ENCODE measurements at places on chromosomes 12 and 14.
A peak's percentile ranks its signal among the peaks of the same experiment; 100 is the strongest.

DNA sequence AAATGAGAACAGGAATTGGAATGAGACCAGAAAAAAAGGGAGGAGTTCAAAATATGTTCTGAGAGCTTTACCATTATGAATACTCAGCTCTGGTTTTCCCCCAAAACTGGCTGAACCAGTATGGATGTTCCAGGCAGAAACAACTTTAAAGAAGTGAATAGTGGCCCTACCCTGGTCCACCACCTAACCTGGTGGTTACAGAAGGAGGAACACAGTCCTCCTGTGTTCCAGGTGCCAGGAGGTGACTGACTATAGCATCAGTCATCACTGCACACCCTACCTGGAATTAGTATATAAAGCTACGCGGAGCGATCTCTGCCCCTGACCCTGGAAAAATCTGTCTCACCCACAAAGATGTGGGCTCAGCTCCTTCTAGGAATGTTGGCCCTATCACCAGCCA lies at the start of gene A2ML1:
A2ML1 (plus strand) TSS at position 324 of the 400 bp plus-strand sequence; CDS start at position 355, 31 bp downstream.
- no peak within 1 kb of the TSS for H3K4me3 ChIP-seq
- DNase-seq = no peak
- H3K36me3 ChIP-seq = no peaks in the 10 kb centered on the region
- H3K27me3 ChIP-seq = no peaks in the 10 kb centered on the region
- no peaks in the 10 kb centered on the region for H3K4me1 ChIP-seq

DNA sequence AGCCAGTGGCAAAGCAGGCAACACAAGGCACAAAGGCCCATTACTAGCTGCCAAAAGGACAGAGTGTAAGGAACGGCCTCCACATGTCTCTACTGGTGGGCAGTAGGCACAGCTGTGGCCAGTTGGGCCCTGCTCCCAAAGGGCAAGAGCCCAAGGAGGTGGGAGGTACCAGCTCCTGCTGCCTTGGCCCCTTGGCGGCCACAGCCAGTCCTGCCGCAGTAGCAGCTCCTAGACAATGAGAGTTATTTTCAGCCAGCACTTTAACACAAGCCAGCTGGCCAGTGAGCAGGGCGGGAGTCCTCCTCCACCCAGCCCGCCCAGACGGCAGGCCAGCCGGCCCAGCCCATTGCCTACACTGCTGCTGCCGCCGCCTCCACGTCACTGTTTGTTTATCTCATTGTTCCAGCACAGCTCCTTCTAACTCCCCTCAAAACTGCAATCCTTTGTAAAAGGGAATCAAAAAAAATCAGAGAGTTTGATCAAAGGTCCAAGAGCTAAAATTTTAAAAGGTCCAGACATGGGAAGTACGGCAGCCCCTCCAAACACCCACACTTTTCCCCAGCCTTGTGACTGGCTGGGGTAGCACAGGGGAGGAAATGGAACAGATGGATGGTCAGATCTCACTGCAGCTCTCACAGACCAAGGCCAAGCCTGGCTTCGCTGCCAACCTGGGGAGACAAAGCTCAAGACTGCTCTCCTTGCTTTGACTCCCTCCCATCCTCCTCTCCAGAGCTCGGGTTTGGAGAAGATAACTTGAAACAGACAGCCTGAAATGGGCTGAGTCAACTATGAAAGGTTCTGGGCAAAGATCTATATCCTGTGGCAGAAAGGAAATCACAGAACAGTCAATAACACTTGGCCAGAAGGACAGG lies 33.5 kb downstream of the FMNL3 start:
- peak overlapping the region; percentile 39 for H3K4me3 ChIP-seq
- peak overlapping the region; percentile 97 for H3K27ac ChIP-seq
- H3K36me3 ChIP-seq = no peaks in the 10 kb centered on the region
- H3K27me3 ChIP-seq = no peaks in the 10 kb centered on the region

GRCh38 chr12:65765436-65765813 lies 58.9 kb upstream of the HMGA2 start:
- no peak overlapping the region for H3K27ac ChIP-seq
- peaks cover 13% of the 10 kb centered on the region for H3K4me1 ChIP-seq
- H3K36me3 ChIP-seq = no peaks in the 10 kb centered on the region
- H3K4me3 ChIP-seq = no peak overlapping the region

GRCh38 chr12:29288031-29288430 lies 92.9 kb downstream of the ERGIC2 start:
- H3K4me3 ChIP-seq = no peak overlapping the region
- peaks cover 22% of the 10 kb centered on the region for H3K4me1 ChIP-seq
- no peaks in the 10 kb centered on the region for H3K27me3 ChIP-seq
- no peaks in the 10 kb centered on the region for H3K36me3 ChIP-seq
- H3K27ac ChIP-seq = no peak overlapping the region
- DNase-seq = no peak

GRCh38 chr12:101777978-101778377 lies 38.7 kb upstream of the SYCP3 start:
- H3K4me1 ChIP-seq = peaks cover 12% of the 10 kb centered on the region
- no peak overlapping the region for H3K27ac ChIP-seq
- no peaks in the 10 kb centered on the region for H3K36me3 ChIP-seq
- no peak for DNase-seq

GRCh38 chr14:20204721-20205120 lies 14.0 kb downstream of the OR11G2 start:
- no peak overlapping the region for H3K27ac ChIP-seq
- H3K4me1 ChIP-seq = no peaks in the 10 kb centered on the region
- H3K4me3 ChIP-seq = no peak overlapping the region
- H3K36me3 ChIP-seq = no peaks in the 10 kb centered on the region
- no peaks in the 10 kb centered on the region for H3K27me3 ChIP-seq

DNA sequence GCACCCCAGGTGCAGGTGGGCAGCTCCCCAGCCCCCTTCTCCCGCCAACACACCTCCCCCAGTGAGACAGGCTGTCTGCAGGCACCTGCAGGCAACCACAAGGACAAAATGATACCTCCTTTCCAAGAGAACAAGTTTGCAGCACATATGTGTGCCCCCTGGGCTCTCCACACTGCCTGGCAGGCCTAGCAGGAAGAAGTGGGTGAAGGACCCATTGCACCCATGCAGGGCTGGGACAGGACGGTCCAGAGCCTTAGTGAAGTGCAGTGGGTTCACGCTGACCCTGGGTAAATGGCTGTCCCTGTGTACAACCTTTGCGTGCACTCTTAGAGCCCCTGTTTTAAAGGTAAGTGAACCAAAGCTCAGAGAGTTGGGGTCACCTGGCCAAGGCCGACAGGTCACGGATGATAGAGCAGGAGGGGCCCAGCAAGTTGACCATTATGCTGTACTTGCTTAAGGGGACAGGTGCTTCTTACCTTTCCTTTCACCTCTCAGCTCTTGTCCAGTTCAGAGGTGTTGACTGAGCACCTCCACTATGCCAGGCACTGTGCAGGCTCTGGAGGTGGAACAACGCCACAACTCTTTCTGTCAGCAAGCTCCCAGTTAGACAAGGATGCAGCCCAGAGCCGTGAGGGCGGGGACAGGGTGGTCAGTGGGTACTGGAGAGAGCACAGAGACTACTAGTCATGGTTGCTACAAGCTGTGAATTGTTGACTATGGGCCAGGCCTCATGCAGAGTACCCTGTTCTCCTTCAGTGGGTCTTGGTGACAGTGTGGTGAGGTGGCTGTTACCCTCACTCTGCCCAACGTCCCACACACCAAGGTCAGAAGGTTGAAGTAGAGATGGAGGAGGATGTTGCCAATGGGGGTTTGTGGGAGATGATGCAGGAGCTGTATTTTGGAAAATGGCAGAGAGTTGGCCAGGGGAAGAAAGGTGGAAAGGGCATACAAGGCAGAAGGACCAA lies 125.9 kb downstream of the PAPOLA start:
- no peak overlapping the region for H3K27ac ChIP-seq
- H3K27me3 ChIP-seq = peaks cover 19% of the 10 kb centered on the region
- no peaks in the 10 kb centered on the region for H3K36me3 ChIP-seq

- no peak overlapping the region for H3K4me3 ChIP-seq
- H3K4me1 ChIP-seq = peaks cover 9% of the 10 kb centered on the region
- DNase-seq = peak; percentile 78
- no peaks in the 10 kb centered on the region for H3K27me3 ChIP-seq
Observed at GRCh38 chr14:100383727-100384158, 60.6 kb downstream of the SLC25A47 start.

DNA sequence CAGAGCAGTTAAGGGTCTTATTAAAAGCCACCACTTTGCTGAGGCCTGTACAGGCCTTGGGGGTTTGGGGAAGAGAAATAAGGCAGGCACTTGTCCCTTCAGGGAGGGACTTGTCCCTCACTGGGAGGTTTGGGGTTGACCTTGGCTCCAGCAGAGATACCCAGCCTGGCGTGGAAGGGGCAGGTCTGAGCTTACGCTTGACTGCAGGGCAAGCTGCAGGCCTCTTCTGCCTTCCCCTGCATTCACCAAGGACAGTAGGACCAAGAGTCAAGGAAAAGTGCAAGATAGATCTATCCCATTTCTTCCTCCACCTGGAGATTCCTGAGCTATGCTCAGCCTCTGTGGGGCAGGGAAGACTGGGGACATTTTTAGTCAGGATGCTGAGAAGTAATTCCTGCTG lies 154.3 kb downstream of the SMOC1 start:
- H3K4me1 ChIP-seq = no peaks in the 10 kb centered on the region
- no peak overlapping the region for H3K27ac ChIP-seq
- no peaks in the 10 kb centered on the region for H3K27me3 ChIP-seq
- no peaks in the 10 kb centered on the region for H3K36me3 ChIP-seq

- no peaks in the 10 kb centered on the region for H3K27me3 ChIP-seq
- DNase-seq = no peak
- H3K27ac ChIP-seq = no peak overlapping the region
- H3K36me3 ChIP-seq = peaks cover 2% of the 10 kb centered on the region
Observed at GRCh38 chr12:49557917-49558215, 10.1 kb downstream of the MCRS1 start.

GRCh38 chr14:73239393-73240241 lies 2.3 kb downstream of the PAPLN start:
- H3K36me3 ChIP-seq = no peaks in the 10 kb centered on the region
- peaks cover 35% of the 10 kb centered on the region for H3K27me3 ChIP-seq
- no peak overlapping the region for H3K27ac ChIP-seq
- peak overlapping the region; percentile 46 for H3K4me3 ChIP-seq
- peaks cover 17% of the 10 kb centered on the region for H3K4me1 ChIP-seq

GRCh38 chr12:4133029-4133428 lies 140.5 kb upstream of the CCND2 start:
- H3K27me3 ChIP-seq = no peaks in the 10 kb centered on the region
- H3K36me3 ChIP-seq = no peaks in the 10 kb centered on the region
- no peaks in the 10 kb centered on the region for H3K4me1 ChIP-seq

GRCh38 chr12:84421103-84421502 lies 491.5 kb downstream of the SLC6A15 start:
- no peaks in the 10 kb centered on the region for H3K36me3 ChIP-seq
- no peaks in the 10 kb centered on the region for H3K4me1 ChIP-seq
- no peak overlapping the region for H3K27ac ChIP-seq
- no peak overlapping the region for H3K4me3 ChIP-seq
- no peak for DNase-seq

DNA sequence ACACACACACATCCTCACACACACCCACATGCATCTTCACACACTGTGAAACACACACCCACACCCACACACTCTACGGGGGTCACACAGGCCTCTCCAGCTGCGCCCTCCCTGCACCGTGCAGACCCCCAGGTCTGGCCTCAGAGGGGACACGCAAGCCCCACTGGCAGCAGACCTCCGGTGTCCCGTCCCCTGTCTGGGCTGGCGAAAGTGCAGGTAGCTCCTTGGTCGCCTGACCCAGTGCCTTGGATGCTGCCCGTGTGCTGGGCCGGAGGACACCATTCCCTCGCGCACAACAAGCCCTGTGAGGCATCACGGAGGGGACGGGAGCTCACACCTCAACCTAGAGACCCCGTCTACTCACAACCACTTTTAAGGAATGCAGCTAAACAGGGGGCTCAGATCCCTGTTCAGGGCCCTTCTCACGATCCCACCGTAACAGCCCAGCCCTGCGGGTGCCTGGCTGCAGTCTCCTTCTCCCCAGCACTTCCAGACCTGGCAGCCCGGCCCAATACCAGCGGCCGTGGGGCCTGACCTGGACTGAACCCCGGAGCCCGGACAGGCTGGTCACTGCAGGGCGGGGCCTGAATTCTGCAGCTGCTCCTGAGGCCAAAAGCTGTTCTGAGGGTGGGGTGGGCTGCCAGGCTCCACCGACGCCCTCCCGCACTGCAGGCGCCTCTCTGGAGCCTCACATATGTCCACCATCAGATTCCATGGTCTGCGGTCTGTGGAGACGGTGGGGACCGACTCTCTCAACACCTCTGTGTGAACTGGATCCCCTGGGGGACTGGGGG lies 42.1 kb upstream of the FZD10 start:
- H3K27ac ChIP-seq = no peak overlapping the region
- H3K27me3 ChIP-seq = no peaks in the 10 kb centered on the region
- no peaks in the 10 kb centered on the region for H3K4me1 ChIP-seq
- H3K36me3 ChIP-seq = no peaks in the 10 kb centered on the region

DNA sequence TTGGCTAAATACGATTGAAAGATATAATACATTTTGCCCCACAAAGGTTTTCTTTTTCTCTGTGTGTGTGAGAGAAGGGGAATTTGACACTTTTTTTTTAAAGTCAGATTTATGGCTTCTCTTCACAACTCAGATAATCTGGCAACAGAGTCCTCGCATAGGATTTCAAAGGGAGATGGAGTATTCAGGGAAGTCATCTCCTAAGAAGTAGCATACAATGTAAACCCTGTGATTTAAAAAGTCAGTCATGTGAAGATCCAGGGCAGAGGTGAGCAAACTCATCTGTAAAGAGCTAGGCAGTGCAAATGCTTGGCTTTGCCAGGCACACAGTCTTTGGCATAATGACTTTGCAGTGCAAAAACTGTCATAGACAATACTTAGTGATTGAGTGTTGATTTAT lies 1526.3 kb downstream of the AACS start:
- H3K4me1 ChIP-seq = no peaks in the 10 kb centered on the region
- H3K27me3 ChIP-seq = no peaks in the 10 kb centered on the region
- DNase-seq = no peak
- no peaks in the 10 kb centered on the region for H3K36me3 ChIP-seq
- H3K4me3 ChIP-seq = no peak overlapping the region

- H3K4me3 ChIP-seq = no peak overlapping the region
- no peak overlapping the region for H3K27ac ChIP-seq
- no peak for DNase-seq
- H3K36me3 ChIP-seq = no peaks in the 10 kb centered on the region
- H3K27me3 ChIP-seq = peaks cover 3% of the 10 kb centered on the region
Observed at GRCh38 chr14:90472632-90473031, 75.8 kb downstream of the CALM1 start.

GRCh38 chr14:100503251-100503650 lies 84.0 kb downstream of the BEGAIN start:
- H3K27me3 ChIP-seq = no peaks in the 10 kb centered on the region
- no peak overlapping the region for H3K4me3 ChIP-seq
- DNase-seq = no peak
- H3K27ac ChIP-seq = no peak overlapping the region

All from GM23248 (cell line).